ENCODE measurements at places on chromosomes 4 and X. TPM values are rescaled to one million over a fixed set of nuclear protein-coding genes. Genes with fewer than 3 reads are reported as not detected.
A peak's percentile ranks its signal among the peaks of the same experiment; 100 is the strongest.

PSAPL1 gene
- polyA plus RNA-seq = not detected

NDST4 gene
- not detected for polyA plus RNA-seq

FAM9B gene
- not detected for polyA plus RNA-seq

RTL5 gene
- polyA plus RNA-seq = 0.99 TPM

GABRG1 gene
- not detected for polyA plus RNA-seq

ADH1A gene
- not detected for polyA plus RNA-seq

PABPC1L2A gene
- polyA plus RNA-seq = not detected

GPR173 gene
- 9.2 TPM for polyA plus RNA-seq

- DNase-seq = no peak
Observed at GRCh38 chrX:85108165-85108564, 104.5 kb downstream of the APOOL start.

GRCh38 chr4:96531836-96532235 lies 691.9 kb downstream of the PDHA2 start:
- DNase-seq = no peak

DNA sequence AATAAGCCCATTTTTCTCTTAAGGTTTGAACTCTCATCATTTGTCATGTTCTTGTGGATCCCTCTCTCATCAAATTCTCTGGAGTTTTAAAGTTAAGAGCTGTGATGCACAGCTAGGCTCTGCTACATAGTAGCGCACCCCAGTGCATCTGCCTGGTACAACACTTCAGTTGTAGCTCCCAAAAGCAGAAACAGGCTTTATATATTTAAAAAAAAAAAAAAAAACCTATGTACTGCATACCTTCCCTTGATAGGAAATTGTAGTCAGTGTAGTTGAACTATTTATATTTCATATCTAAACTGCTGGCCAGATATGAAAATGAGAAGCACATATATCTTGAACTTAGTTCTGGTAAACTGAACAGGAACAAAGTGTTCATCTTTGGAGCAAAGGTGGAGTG lies 131.4 kb downstream of the KLHL13 start:
- DNase-seq = no peak

GRCh38 chrX:14564058-14564457 lies 34.7 kb downstream of the GLRA2 start:
- DNase-seq = no peak

- peak; percentile 61 for DNase-seq
Observed at GRCh38 chr4:168723020-168723419, 226.2 kb downstream of the PALLD start.

DNA sequence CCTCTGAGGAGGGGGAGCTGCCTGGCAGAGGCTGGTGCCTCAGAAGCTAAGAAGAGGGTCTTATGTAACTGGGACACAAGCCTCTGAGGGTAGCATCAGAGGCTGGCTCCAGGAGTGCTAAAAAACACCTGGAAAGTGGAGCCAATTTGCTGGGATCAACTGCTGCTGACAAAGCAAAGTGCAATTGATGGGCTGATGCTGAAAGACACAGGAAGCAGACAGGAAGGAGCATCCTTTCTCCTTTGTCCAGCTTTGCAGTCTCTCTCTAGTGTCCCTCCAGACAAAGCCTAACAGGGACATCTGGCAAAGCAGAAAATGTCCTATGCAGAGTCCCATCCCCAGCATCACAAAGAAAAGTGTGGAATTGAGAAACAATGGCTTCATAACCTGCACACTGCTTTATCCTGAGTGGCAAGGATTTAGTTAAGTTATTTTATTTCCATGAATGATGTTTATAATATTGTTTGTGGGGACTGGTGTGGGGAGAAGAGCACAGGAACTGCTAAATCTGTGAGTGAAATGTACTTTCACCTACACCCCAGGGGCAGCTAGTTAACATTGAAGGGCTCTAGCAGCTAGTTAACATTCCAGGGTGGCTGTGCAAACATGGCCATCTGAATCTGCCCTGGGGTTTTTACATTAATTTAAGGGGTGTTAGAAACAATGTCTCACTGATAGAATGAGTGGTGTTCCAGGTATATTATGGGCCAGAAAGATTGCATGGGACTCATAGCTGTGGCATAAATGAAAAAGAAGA lies 25.6 kb upstream of the MBTPS2 start:
- no peak for DNase-seq

GRCh38 chr4:25128671-25129070 lies 31.6 kb downstream of the SEPSECS start:
- DNase-seq = no peak

DNA sequence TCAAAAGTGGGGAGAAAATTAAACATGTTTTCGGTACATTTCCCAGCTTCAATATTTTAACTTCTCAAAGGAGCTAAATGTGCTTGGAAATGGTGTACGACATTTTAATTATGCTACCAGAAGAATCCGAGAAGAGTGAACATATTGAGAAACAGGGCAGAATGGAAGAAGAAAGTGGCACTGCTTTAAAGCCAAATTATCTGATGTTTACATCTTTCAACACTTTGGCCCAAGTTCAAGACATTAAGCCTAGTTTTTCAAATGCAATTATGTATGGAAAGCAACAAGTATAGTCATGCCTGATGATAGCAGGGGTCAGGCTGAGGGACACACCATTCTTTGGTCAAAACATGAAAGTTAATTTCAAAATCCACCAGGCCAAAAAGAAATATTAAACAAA lies 577.9 kb upstream of the ZFP42 start:
- no peak for DNase-seq

GRCh38 chr4:124803641-124804040 lies 91.1 kb upstream of the ANKRD50 start:
- peak; percentile 59 for DNase-seq

DNA sequence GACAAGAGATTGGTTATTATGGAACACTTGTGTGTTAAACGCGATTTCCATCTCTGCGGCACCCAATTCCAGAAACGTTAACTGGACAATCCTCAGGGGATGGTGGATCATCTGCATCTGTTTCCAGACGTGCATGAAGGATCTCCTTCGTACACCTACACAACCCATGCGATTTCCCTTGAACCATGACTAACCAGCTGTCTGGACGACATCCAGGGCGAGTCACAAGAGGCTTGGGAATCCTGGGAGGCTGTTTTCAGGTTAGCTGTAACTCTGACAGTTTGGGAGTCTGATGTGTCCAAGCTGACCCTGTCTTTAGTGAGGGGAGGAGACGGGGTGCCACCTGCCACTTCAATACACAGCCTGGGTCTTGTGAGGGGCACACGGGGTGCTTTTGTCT lies 84.5 kb downstream of the GATB start:
- DNase-seq = peak; percentile 41

GRCh38 chr4:68570122-68570507 lies 6.0 kb downstream of the UGT2B17 start:
- no peak for DNase-seq

DNA sequence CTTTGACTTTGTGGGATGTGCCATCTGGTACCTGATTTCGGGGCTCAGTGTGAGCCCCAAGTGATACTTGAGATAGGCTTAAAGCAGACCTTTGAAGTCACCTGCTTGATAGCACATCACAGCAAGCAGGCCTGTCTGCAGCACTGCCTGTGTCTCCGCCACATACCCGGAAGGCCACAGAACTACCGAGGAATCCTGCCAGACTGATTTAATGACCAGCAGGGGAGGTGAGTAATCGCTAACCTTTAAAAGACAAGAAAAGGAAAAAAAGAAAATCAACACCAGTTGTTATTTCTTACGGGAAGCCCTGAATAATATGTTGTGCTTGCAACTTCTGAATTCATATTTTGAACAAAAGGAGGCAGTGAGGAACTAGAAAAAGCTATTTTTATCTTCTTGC lies 6.8 kb downstream of the PTCHD1 start:
- no peak for DNase-seq

- no peak for DNase-seq
Observed at GRCh38 chrX:465418-466215, 78.9 kb upstream of the PPP2R3B start.

DNA sequence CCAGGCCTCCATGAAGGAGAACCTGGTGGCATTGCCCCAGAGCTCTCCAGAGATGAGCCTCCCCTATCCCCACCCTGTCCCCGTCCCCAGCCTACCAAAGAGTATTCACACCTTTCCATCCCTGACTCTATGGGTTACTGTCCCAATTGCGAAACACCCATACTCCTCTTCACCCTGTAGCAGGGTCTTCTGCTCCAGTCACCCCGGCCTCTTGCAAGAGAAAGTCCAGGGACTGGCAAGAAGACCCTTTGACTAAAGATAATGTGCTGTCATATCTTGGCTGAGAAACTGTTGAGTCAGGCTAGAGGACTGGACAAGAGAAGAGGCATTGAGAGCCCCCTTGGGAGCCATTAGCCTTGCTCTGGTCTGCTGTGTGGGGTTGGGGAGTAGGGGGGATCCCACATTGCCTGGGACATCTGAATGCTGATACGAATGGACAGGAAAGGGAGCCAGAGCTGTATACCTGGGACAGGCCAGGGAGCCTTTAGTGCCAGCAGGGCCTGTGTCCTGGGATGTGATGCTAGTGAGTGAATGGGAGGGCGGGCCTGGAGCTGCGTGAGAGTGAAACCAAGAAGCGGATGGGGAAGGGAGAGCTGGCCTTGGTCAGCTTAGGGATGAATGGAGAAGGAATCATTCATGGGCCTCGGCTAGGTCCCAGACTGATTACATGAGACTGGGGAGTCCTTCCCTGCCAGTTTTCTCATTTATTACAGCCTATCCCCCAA lies 27.1 kb downstream of the NALF2 start:
- no peak for DNase-seq

- DNase-seq = no peak
Observed at GRCh38 chr4:81807386-81807785, 335.7 kb upstream of the RASGEF1B start.

Data from endothelial cell of umbilical vein (primary cell).